ENCODE measurements at places on chromosomes 7 and 10.

DNA sequence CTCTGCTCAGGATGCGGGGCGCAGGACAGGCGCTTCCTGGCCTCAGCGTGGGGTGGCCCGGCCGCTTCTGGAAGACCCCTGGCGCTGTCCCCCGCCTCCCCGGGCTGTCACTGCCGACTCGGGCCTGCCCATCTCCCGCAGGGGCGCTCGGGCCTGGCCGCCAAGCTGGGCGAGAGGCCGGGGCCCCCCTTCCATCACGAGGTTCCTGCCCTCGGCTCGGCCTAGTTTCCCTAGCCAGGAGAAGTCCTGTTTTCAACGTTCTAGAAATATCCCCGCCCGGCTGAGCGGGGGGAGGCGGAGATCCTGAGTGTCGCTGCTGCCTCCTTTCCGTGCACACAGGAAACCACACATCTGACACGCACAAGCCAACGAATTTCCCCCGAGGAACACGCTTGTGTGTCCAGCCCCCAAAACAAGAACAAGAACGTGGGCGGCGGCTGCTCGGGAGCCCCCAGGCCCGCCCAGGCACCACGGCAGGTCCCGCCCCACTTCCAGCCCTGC is 33.7 kb downstream of the AP5Z1 start:
- H3K27ac ChIP-seq: no peak overlapping the region
- peaks cover 2% of the 10 kb centered on the region for H3K36me3 ChIP-seq
- peaks cover 18% of the 10 kb centered on the region for H3K27me3 ChIP-seq
- no peaks in the 10 kb centered on the region for H3K4me1 ChIP-seq
- no peak overlapping the region for H3K4me3 ChIP-seq
- DNase-seq: no peak

DNA sequence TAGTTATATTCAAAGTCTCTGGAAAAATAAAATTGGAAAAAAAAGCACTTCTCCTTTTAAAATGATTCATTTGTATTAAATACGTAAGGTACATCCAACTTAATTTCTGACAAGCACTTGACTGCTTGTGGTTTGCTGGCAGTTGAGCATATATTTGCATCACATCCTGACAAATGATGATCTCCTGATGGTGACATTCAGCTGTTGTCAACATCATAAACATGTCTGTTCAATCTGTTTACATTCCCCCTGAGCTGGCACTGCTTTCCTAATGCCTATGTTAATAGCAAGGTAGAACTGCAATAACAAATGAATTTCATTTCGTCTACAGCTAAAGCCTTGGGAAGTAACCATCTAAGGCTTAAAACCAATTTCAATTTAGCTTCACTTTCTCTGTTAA is 24.4 kb downstream of the TSPAN12 start:
- no peaks in the 10 kb centered on the region for H3K27me3 ChIP-seq
- no peak for DNase-seq
- H3K4me1 ChIP-seq: peaks cover 2% of the 10 kb centered on the region
- no peak overlapping the region for H3K27ac ChIP-seq

DNA sequence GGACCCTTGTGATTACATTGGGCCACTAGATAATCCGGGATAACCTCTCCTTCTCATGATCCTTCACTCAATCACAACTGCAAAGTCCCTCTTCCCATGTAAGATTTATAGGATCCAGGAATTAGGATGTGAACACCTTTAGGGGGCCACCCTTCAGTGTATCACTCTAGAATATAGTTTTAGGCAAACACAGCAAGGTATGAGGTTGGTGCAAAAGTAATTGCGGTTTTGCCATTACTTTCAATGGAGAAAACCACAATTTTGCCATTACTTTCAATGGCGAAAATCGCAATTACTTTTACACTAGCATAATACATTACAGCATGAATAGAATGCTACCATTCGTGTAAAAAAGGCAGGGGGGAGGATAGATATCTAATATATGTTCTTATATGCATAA is 104.0 kb downstream of the BAMBI start:
- no peaks in the 10 kb centered on the region for H3K36me3 ChIP-seq
- H3K27ac ChIP-seq: no peak overlapping the region
- no peak overlapping the region for H3K4me3 ChIP-seq
- no peaks in the 10 kb centered on the region for H3K27me3 ChIP-seq
- no peak for DNase-seq

DNA sequence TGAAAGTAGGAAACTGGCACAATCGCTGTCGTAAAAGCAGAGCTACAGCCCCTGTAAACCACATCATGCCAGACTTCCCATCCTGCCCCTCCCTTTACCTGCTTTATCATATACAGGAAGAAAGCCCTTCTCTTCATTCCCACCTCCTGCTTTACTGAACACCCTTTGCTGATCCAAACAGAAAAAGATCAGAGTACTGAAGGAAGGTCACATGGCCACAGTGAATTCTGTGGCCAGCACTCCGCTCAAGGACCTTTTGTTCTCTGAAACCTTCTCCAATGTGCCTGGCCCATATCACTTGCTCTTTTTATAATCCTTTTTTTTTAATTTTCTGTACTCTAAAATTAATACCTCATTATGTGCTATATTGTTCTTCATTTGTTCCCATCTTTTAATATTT is 108.8 kb upstream of the LRGUK start:
- DNase-seq: no peak
- no peaks in the 10 kb centered on the region for H3K36me3 ChIP-seq
- H3K27me3 ChIP-seq: no peaks in the 10 kb centered on the region
- H3K4me1 ChIP-seq: no peaks in the 10 kb centered on the region

DNA sequence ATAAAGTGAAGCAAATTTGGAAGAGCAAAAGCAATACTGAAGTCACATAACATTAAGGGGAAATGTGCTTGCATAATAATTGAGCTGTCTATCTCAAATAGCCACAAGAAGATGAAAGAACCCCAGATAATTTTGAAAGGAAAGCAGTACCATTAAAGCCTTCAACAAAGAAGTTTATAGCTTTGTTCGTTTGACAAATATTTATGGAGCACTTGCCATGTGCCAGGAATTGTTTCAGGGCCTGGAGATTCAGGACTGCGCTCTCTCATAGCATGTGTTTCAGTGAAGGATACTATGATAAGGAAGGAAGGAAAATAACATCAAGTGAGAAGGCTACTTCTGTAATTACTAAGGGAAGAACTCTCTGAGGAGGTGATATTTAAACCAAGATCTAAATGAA is 212.3 kb upstream of the CSTF2T start:
- H3K27me3 ChIP-seq: no peaks in the 10 kb centered on the region
- no peaks in the 10 kb centered on the region for H3K36me3 ChIP-seq
- DNase-seq: no peak
- H3K4me3 ChIP-seq: no peak overlapping the region
- peak overlapping the region; percentile 15 for H3K27ac ChIP-seq

- H3K36me3 ChIP-seq: no peaks in the 10 kb centered on the region
- no peak overlapping the region for H3K27ac ChIP-seq
- H3K27me3 ChIP-seq: no peaks in the 10 kb centered on the region
- H3K4me3 ChIP-seq: no peak overlapping the region
- H3K4me1 ChIP-seq: peaks cover 13% of the 10 kb centered on the region
Observed at GRCh38 chr7:74625446-74625845, 32.1 kb upstream of the GTF2I start.

Data from mesothelial cell of epicardium (in vitro differentiated cells).